GDM1 (cell line): ENCODE measurements at places on chromosomes 3 and 15.

DNA sequence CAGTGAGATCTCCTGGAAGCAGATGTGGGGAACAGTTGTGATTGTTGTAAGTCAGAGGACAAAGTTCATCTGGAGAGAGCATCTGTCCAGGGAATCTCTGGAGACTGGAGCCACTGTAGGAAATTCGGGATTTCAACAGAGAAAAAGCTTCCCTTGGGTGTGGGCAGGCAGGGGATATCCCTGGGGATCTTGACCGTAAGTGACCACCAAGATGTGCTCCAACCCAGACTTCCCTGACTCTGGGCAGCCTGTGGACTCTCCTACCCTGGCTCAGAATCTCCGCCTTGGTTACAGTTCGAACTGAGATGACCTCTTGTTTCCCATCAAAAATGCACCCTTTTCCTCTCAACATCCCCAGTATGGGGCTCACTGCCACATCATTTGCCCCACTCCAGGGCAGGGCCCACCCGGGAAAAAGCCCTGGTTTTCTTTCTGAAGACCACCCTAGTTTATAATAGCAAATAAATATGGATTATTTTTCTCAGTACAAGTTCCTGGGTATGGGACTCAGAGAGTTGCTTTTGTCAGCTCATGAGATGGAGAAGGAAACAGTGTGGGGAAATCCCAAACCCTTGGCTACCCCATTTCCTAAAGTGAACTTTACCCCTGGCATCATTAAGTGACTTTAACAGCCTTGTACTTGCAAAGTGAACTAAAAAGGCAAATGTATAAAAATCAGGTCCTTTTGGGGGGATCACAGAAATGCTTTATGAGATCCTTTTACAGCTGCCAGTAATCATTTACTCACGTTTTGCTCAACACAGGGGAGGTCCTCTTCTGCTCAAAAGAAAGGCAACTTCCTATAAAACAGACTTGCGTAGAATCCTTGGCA lies 89.9 kb downstream of the CCNL1 start:
- DNase-seq, result no peak

DNA sequence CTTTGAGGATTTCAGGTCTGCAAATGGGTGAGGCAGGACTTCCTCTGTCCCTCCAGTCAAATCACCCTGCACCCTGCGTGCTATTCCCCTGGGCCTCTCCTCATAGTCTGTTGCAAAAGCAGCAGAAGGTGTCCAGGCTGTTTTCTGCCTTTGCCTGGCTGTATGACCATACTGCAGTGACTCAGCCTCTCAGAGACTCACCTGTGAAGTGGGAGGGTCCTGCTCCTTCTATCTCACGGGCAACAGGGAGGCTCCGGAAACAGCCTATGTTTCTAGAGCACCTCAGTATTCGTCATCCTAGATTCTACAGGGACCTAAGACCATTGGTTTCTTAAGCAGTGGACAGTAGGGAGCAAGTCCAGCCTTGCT lies 216.4 kb downstream of the TLE3 start:
- no peak for DNase-seq

- DNase-seq, result no peak
Observed at GRCh38 chr3:193743702-193744047, 150.7 kb downstream of the OPA1 start.

- no peak for DNase-seq
Observed at GRCh38 chr3:122921791-122922651, 105.5 kb downstream of the SEMA5B start.

DNA sequence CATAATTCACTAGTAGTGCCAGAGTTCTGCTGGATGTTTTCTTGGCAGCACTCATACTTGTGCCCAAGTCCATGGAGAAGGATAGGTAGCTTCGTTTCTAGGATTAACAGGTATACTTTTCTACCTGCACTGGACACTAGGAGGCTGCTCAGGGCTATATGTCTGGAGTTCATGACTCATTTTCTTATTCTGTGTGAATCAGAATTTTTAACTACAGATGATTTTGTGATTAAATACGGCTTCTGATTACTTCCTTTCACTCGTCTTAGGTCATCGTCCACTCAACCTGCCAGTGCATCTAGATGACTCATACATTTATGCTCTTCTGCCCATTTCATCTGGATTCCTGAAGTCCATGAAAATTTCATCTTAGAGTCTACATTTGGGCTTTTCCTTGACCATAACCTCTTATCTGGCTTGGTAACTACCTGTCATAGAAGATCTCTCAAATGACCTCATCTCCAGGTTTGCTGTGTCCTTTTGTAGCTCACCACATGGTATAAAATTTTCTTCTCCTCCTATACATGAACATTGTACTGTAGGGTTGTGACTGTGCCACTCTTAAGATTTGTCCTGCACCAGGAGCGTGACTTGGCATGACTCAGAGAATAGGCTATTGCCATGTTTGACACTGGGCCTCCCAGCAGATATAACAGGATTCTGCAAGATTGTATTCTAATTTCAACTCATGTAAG lies 66.7 kb upstream of the GCSAM start:
- no peak for DNase-seq

- DNase-seq, result no peak
Observed at GRCh38 chr3:58570851-58571250, 6.3 kb downstream of the FAM107A start.

- no peak for DNase-seq
Observed at GRCh38 chr15:58738046-58738707, 11.3 kb downstream of the ADAM10 start.

- no peak for DNase-seq
Observed at GRCh38 chr15:63040509-63040908, 2.0 kb upstream of the TPM1 start.

- DNase-seq, result no peak
Observed at GRCh38 chr3:195147649-195148080, 123.3 kb downstream of the XXYLT1 start.

DNA sequence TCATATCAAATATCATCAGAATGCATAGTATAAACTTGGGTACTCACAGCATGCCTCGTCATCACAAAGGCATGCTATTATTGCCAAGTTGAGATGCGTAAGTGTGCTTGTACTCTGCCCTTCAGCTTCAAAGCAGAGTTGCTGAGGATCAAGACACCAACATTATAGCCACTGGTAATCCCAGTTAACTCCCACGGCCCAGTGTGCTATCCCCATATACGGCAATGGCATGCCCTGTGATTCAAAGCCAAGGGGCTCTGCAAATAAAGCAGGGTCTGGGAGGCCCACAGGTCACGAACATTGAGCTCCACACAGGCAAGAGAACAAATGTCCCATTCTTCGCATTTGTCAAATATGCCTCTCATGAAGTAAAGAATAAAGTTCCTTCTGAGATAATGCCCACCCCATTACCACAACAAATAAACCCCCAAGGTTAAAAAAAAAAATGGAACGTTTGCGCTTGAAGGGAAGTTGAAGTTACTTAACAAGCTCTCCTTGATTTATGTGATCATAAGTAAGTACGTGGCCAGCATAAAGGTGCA lies 298.1 kb upstream of the NECTIN3 start:
- DNase-seq, result no peak

DNA sequence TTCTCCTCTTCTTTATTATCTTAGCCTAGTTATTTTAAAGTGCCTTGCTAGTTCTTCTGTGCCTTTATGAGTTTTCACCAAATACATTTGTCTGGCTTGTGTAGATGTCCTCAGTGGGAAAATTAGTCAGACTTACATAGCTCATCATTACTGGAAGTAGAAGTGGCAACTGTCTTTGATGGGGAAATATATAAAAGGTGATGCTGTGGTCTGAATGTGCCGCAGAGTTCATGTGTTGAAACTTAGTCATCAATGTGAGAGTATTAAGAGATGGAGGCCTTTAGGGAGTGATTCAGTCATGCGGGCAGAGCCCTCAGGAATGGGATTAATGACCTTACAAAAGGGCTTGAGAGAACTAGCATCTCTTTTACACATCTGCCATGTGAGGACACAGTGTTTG lies 6.4 kb upstream of the ERICH6 start:
- no peak for DNase-seq

DNA sequence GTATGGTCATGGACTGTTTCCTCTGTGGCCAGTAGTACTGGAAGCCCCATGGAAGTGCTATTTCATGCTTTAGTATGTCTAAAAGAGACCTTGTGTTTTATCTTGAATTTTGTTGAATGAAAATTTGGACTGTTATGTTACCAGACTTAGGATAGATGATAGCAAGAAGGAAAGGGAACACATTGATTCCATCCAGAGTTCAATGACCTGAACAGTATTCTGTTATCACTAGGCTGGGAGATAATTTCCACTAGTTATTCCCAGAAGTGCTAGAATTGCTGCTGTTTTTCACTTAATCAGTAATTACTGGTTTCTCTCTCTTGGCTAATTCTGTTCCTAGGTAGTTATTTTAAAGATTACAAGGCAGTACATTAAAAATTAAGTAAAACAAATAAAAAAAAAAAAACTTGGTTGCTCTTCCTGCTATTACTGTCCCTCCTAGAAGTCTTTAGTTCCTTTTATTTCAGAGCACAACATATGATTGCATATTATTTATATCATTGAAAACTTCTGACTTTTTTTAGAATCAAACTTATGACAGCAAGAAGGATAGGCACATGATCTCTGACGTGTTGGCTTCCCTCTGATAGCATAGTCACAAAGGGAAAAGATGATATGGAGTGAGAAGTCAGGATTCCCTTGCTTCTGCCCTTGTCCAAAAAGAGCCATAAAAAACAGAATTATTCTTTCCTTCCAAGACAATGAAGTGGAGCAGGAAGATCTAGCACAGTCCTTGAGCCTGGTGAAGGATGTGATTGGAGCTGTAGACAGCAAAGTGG lies 72.2 kb downstream of the KLHL25 start:
- DNase-seq, result no peak

DNA sequence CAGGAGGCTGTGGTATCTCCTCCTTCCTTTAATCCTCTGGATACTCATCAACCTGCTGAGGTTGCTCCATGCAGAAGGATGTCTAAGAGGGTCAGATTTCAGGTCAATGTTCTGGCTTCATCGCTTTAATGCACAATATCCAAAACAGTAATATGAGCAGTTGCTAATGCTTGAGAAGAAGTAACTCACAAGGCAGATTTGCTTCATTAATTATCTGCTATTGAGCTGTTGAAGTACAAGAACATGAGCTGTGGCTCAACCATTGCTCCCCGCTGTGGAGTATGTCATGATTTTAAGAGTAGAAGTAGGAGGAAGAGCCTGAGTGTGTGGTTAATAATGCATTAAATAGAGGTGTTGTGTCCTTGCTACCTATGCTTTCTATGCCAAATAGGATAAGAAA lies 1412.9 kb upstream of the ALCAM start:
- no peak for DNase-seq

- no peak for DNase-seq
Observed at GRCh38 chr3:82355228-82355627, 593.8 kb upstream of the GBE1 start.

DNA sequence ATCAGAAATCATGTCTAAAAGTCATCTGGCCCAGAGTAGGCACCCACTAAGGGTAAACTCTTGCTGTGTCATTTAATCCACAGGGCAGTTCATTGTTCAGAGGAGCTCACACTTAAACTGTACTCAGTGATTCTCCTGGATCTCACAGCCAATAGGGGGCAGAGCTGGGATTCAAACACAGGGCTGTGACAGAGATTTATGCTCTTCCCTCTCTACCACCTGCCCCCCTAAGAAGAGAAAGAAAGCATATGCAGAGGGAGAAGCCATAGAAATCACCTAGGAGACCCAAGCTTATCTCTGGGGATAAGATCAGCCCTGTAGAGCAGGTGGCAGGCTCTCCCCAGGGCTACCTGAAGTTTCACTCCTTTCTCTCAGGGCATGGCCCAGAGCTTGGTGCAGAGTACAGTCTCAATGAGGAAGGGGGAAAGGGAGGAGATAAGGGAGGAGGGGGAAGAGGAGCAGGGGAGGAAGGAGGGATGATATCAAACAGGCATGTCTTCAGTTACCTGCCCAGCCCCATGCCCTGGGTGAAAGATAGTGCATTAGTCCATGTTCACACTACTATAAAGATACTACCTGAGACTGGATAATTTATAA lies 51.8 kb upstream of the ADPGK start:
- no peak for DNase-seq

- DNase-seq, result no peak
Observed at GRCh38 chr15:60793656-60794055, 314.7 kb upstream of the ICE2 start.

GRCh38 chr3:89699771-89700170 lies 592.4 kb downstream of the EPHA3 start:
- no peak for DNase-seq

GRCh38 chr3:146086211-146086610 lies 74.8 kb downstream of the PLOD2 start:
- DNase-seq, result no peak

GRCh38 chr15:90320062-90320884 lies 31.8 kb upstream of the ZNF774 start:
- peak; percentile 68 for DNase-seq

DNA sequence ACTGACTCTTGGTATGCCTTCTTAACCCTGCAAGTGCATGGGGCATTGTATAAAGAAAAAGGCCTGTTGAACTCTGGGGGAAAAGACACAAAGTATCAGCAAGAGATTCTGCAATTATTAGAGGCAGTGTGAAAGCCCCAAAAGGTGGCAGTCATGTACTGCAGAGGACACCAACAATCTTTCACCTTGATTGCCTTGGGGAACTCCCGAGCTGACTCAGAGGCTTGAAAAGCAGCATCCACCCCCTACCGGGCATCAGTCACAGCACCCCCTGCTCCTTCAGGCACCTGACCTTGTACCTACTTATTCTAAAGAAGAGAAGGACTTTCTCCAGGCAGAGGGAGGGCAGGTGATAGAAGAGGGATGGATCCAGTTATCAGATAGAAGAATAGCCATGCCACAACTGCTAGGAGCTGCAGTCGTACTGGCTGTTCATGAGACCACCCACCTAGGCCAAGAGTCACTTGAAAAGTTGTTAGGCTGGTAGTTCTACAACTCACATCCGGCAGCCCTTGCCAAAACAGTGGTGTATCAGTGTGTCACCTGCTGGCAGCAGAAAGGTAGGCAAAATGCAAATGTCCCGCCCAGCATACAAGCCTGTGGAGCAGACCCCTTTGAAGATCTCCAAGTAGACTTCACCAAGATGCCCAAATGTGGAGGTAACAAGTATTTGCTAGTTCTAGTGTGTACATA lies 241.6 kb upstream of the CNTN6 start:
- no peak for DNase-seq

- no peak for DNase-seq
Observed at GRCh38 chr15:45637141-45637540, 2.3 kb downstream of the SQOR start.

GRCh38 chr15:39054128-39054732 lies 489.6 kb upstream of the RASGRP1 start:
- DNase-seq, result no peak
